ENCODE measurements at places on chromosomes 5 and 9.
A peak's percentile ranks its signal among the peaks of the same experiment; 100 is the strongest.

- DNase-seq, result peak; percentile 39
These were observed 212.9 kb downstream of the ARRDC3 start for GRCh38 chr5:91170266-91170665.

GRCh38 chr5:147547730-147548129 lies 37.9 kb upstream of the DPYSL3 start:
- DNase-seq, result no peak

DNA sequence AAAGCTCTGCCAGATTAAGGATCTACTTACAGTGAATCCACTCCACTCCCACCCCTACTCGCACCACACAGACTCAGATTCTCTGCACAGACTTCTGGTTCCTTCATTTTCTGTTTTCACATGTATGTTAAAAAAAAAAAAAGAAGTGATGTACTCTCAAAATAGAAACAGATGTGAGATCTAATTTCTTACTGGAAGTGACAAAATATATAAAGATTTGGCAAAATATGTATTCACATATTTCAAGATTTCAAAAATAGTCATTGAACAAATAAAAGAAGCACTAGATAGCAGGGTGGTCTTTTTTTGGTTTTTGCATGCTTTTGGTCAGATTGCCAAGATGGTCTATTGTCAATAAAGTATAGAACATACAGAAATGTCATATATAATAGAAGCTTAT lies 379.2 kb downstream of the TMEM167A start:
- DNase-seq, result no peak

GRCh38 chr5:158819095-158819494 lies 280.6 kb downstream of the EBF1 start:
- no peak for DNase-seq

DNA sequence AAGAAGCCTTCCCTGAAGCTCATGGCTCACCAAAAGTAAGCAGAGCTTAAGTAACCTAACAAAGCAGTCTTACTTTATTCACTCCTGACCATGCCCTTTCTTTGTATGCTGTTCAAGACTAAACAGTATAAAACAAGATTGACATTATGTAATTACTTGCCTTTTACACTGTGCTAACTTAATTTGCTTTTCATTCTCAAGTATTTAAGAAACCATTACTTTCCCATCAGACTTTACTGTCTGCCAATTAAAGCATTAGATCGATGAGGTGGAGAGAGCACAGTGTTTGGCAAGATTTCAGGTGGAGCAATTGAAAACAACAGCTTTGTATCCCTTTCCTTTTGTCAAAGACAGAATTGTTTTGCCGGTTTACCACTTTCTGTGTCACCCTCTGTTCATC lies 98.2 kb downstream of the RORB start:
- no peak for DNase-seq

DNA sequence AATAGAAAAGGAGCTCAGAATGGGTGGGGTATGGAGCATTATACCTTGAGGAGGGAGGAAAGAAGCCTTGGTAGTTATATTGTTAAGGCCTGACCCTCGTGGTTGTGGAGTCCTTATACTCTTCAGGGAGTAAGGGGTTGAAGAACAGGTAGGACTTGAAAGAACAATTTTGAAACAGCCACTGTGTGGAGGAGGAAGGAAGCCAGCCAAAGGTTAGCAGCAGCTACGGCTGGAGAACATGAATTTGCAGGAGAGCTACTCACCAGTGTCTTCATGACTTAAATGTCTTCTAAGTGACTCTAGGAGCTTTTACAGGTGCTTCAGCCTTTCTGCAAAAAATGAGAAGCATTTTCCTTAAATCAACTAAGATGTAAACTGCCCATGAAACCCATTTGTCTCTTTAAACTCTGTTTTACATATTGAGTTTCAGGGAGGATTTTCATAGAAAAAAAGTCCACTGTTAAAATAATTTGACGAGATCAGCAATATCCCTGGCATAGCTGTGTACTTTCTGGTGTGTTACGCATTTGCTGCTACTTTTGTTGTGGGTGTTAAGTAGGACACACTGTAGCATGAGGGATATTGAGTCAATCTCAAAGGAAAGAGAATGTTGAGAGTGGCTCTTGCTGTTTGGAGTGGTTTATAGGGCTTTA lies 110.6 kb upstream of the ELL2 start:
- no peak for DNase-seq

GRCh38 chr5:106827061-106827460 lies 843.7 kb downstream of the EFNA5 start:
- peak; percentile 36 for DNase-seq

GRCh38 chr9:5671711-5672353 lies 42.9 kb downstream of the RIC1 start:
- no peak for DNase-seq

- DNase-seq, result no peak
These were observed 12.1 kb upstream of the WDR5 start for GRCh38 chr9:134123764-134124128.

GRCh38 chr9:85594316-85594715 lies 147.4 kb downstream of the AGTPBP1 start:
- DNase-seq, result no peak

GRCh38 chr9:21314152-21314551 lies 9.0 kb upstream of the IFNA5 start:
- DNase-seq, result no peak

- no peak for DNase-seq
These were observed 196.4 kb upstream of the NUDT12 start for GRCh38 chr5:103758996-103759395.

DNA sequence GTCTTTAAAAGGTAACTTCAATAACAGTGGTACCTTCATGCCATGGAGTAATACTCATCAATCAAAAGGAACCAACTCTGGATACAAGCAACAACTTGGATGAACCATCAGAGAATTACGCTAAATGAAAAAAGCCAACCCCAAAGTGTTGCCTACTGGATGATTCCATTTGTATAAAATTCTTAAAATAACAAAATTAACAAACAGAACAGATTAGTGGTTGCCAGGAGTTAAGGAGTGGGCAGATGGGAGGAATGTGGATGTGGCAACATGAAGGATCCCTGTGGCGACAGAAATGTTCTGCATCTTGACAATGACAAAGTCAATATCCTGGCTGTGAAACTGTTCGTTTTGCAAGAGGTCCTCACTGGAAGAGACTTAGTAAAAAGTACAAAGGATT lies 50.5 kb downstream of the SPTLC1 start:
- DNase-seq, result peak; percentile 52

GRCh38 chr5:157568222-157568621 lies 7.4 kb downstream of the ADAM19 start:
- DNase-seq, result no peak

GRCh38 chr5:10077791-10078545 lies 171.7 kb downstream of the ATPSCKMT start:
- peak; percentile 31 for DNase-seq

DNA sequence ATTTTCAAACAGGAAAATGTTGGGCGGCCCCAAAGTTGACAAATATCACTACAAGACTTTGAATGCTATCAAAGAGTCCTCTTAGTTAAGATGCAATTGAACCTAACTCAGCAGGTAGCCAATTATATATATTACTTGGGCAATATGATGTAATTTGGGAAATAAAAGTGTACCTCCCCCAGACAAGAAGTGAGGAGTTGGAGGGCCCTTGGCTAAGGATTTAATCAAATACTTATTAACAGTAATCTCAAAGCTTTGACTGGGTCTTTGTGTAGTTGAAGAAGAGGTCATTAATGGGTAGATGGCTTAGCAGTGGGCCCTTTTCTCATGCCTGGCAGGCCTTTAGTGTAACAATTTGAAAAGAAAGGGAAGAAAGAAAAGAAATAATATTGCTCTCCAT lies 599.0 kb downstream of the CSNK1G3 start:
- DNase-seq, result no peak

DNA sequence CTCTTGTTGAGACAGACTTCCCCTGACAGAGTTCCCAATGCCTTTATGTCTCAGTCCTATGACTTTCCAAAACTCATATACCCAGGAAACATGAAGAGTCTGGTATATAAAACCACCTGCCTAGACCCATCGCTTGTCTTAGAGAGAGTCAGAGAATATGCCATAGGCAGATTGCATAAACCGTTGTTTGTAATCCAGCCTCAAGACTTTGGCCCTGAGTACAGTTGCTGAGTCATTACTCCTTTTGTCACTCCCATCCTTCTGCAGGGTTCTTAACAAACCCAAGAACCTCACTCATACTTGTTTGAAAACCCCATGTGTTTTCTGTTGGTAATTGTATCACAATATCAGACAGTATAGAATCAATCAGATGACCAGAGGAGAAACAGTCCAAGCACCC lies 616.3 kb downstream of the SLCO4C1 start:
- no peak for DNase-seq

DNA sequence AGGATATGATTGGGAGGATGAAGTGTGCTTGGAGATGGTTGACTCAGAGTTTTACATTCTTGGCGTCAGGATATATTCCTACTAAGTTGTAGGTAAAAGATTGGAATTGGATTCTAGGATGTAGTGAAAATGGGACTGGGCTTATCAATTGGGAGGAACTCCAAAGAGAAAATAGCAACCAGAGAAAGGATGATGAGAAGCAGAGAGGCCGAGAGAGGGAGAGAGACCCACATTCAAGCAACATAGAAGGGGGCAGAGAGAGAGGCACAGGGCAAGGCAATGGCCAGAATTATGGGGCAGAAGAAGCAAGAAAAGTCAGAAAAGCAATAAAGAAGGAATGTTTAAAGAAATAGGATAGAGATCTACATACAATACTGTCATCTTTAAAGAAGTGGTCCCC lies 217.9 kb upstream of the ACTBL2 start:
- DNase-seq, result no peak

- DNase-seq, result no peak
These were observed 84.0 kb downstream of the ERP44 start for GRCh38 chr9:100014846-100015245.

DNA sequence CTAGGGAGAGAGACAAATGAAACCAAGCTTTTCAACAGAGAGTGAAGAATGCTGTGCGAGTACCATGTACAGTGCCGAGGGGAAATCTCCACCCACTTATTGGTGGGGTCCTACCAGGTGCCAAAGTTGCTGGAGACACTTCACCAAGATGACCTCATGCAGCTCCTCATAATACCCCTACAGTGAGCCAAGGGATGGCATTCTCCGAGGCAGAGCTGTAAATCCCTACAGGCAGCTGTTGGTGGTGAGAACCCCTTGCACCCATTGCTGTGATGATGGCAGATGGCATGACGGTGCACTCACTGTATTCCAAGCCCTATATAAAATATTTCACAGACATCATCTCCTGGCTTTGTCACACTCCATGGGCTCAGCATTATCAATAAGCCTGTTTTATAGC lies 464.9 kb downstream of the SPOCK1 start:
- no peak for DNase-seq

DNA sequence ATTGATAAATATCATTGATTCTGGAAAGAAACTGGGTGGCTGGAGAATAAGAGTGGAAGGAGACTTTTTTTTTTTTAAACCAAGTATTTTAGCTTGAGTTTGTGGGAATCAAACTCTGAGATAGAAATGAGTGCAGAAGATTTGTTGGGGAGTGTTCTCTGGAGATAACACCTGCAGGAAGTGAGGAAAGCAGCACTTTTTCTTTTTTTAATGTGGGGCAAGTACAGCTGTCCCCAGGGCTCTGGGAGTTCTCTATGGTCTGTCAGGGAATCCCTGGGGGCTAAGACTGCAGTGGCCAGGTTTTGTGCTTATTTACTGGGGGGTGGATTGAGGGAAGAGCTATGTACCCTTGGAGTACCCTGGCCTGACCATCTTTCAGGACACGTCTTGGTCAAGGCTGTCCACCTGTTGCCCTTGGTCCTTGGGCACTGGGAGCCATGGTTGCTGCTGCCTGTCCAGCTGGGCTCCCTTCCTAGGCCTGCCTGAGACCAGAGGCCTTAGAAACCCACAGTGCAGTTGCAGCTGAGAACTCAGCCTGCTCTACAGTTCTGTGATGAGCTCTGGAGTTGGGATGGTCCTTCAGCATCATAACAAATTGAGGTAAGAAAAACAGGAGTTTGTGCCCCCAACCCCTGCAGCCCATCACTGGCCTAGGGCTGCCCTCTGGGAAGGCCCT lies 85.8 kb downstream of the PHAX start:
- DNase-seq, result no peak

DNA sequence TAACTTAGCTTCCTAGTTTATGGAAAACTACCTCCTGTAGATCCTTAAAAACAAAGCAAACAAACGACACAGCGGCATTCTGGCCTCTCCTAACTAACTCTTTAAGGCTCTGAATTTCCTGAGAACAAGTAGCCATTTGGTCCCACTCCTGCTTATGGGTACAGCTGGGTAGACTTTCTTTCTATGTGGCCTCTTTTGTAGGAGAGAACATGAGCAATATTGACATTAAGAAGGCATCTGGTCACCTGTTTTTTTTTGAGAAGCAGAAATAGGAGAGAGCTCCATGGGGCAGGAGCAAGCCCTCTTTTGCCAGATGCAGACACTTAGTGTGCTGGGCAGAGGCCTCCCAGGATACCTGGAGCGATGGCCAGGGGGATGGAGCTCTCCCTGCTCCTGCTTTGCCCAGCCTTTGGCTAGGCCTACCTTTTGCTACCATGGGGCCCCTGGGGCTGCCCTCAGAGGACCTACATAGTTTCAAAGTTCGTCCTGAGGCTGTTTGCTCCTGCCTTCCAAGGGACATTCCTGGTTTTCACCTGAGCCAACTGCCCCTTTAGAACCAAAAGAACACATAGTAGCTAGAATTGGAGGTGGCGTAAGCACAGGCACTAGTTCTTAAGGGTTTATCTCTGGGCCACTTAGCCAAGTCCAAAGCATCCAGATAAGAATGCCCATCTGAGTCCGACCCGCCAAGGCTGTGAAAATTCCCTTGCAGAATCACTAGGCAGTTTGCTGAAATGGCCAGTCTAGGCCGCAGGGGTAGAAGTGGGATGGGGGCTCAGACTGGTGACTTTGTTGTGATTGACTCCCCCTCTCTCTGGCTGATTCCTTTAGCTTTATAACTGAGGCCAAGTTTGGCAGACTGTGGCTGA lies 2.4 kb upstream of the STC2 start:
- DNase-seq, result no peak

DNA sequence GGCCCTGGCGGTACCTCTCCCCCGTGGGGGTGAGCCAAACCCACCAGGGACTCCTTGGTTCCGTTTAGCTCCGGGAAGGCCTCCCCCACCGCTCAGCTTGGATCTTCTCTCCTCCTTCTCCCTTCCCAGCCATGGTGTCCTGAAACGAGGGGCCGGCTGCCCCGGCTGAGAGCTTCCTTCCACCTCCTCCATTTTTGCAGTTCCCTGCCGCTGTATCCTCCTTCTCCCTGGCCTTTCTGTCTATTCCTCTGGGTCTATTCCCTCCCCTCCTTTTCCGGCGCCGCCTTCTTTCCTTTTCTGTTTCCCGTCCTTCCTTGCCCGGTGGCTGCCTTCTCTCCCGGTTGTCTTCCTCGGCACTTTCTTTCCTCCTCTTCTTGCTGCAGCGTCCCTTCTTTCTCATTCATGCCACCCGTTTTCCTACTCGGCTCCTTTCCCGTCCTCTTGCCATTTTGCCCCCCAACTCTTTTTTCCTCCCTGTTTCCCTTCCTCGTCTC lies 110.4 kb downstream of the LIFR start:
- DNase-seq, result no peak

DNA sequence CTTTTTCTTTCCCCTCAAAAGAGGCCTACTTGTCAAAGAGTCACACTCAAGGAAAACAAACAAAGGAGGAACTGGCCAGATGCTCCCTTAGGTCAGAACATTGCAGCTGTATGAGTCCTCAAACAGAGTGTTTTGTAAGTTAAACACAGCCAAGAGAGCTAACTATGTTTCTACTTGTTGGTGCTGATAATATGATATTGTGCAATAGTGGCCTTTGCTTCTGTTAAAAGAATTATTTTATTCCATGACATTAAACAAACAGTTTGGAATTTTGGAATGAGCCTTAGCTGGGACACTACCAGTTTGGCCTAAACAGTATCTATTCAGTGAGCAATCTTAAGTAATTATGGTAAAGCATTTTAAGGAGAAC lies 56.0 kb upstream of the TPD52L3 start:
- DNase-seq, result peak; percentile 83

- DNase-seq, result peak; percentile 7
These were observed 1.1 kb upstream of the GNPDA1 start for GRCh38 chr5:142013734-142014521.
